Urinary bladder (tissue), 4 donors: ENCODE measurements at places on chromosomes 7 and 10.
A peak's percentile ranks its signal among the peaks of the same experiment; 100 is the strongest.

- DNase-seq, result no peak
Measured at GRCh38 chr7:147485660-147486210, 1104.8 kb upstream of the C7orf33 start.

GRCh38 chr10:90959826-90960225 is 38.9 kb upstream of the ANKRD1 start:
- no peak for DNase-seq

GRCh38 chr10:93815304-93816096 is 57.8 kb downstream of the LGI1 start:
- no peak for DNase-seq

DNA sequence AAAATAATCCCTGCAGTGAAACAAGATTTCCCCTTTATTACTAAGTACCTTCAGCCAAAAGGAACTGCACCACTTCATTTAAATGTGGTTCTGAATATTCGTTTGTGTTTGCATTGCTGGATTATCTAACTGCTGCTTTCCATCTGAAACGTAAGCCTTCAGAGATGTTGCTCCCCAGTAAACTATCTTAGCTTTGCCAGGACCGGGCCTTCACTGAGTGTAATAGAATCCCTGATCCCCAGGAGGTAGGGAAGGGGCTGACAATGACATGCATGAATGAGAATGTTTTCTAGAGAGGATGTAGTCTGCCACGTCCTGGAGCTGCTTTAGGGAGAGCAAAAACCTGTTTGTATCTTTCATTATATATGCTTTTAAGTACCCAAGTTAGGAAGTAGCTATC is 19.5 kb upstream of the INSYN2A start:
- DNase-seq, result no peak

GRCh38 chr7:104625956-104626355 is 297.6 kb downstream of the LHFPL3 start:
- no peak for DNase-seq

DNA sequence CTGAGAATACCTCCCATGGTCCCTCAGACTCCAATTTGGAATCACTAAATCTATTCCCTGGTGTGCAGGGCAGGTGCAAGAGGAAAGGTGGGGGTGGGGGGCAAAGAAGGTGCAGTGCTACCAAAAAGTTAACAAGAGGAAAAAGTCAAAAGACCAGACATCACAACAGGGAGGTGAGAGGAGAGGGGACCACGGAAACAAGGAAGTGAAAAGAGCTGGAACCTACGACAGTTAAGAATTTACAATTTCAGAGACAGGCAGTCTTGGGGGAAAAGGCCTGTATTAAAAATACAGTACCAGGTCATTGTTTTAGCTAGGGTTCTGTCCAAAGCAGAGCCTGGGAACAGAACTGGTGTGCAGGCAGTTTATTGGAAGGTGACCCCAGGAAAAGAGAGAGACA is 14.6 kb downstream of the ITGB1 start:
- no peak for DNase-seq

GRCh38 chr10:132272231-132272971 is 35.3 kb downstream of the STK32C start:
- no peak for DNase-seq

DNA sequence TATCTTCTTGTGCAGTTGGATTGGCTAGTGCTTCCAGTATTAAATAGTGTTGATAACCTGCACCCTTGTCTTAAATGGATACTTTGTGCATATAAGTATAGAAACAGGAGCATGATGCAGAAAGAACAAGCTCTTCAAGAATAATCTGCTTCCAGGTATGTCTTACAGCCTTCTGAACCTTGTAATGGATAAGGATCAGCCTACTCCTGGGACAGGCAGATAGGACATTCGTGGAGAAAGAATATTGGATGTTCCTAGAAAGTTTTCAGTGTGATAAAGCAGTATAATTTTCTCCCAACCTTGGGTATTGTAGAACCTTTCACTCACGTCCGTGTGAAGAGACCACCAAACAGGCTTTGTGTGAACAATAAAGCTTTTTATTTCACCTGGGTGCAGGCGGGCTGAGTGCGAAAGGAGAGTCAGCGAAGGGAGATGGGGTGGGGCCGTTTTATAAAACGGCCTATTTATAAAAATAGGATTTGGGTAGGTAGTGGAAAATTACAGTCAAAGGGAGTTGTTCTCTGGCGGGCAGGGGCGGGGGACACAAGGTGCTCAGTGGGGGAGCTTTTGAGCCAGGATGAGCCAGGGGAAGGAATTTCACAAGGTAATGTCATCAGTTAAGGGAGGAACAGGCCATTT is 27.2 kb downstream of the C1GALT1 start:
- no peak for DNase-seq

DNA sequence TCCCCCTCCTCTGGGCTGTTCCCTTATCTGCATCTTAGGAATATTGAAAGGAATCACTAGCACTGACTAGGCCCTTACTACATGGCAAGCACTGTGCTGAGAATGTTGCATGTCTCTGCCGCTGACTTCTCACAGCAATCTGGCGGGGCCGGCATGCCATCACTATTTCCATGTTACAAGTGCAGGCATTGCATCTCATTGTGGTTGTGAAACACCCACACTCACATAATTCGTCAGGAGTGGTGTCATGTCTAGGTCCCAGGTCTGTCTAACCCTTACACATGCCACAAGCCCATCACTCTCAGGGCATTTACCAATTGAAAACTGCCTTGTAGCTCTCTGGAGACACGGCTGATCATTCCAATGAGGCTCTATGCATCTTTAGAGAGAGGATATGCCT is 8.5 kb upstream of the IL2RA start:
- DNase-seq, result no peak

GRCh38 chr7:32316839-32317238 is 173.3 kb downstream of the LSM5 start:
- no peak for DNase-seq

GRCh38 chr7:138006106-138006505 is 4.2 kb upstream of the CREB3L2 start:
- DNase-seq, result no peak

GRCh38 chr10:45058992-45059561 is 58.4 kb downstream of the ZNF22 start:
- no peak for DNase-seq

DNA sequence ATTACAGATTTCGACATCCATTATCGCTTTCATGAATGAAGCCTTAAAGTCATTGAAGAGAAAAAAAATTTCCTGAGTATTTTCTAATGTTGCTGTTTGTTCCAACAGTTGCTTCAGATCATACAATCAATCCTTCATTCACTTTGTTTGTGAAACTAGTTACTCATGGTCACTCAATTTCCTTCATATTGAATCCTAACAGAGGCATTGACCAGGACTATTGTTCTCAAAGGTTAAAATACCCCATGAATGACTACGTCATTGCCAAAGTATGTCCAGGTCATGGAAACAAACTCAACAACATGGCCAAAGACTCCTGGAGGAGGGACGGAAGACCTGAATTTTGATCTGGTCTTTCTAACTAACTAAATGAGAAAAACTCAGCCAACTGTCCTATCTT is 54.0 kb upstream of the ABCB5 start:
- DNase-seq, result no peak

- DNase-seq, result no peak
Measured at GRCh38 chr10:133379152-133379800, at the start of gene PAOX. PAOX (plus strand) TSS chr10:133379262; CDS start chr10:133379317, 55 bp downstream.

GRCh38 chr10:104340111-104340526 is 1.9 kb upstream of the ITPRIP start:
- DNase-seq, result no peak

DNA sequence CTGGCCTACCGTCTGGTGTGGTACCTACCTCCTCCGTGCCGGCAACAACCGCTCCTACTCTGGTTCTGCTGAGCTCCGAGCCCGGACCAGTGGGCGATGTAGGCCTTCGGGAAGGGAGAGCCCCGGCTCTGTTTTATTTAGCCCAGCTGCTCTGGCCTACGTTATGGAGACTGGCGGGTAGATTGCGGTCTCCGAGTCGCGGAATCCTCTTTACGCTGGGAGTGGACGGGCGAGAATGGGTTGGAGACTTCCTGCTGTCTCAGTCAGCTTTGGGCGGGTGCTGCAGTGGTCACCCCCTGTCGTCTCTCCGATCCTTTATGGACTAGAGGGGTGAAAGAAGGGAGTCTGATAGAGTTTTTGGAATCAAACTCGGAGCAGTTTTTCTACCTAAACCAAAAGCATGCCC is 406 bp downstream of the CBLL1 start:
- no peak for DNase-seq

GRCh38 chr7:82506702-82507101 is 63.1 kb upstream of the CACNA2D1 start:
- no peak for DNase-seq

DNA sequence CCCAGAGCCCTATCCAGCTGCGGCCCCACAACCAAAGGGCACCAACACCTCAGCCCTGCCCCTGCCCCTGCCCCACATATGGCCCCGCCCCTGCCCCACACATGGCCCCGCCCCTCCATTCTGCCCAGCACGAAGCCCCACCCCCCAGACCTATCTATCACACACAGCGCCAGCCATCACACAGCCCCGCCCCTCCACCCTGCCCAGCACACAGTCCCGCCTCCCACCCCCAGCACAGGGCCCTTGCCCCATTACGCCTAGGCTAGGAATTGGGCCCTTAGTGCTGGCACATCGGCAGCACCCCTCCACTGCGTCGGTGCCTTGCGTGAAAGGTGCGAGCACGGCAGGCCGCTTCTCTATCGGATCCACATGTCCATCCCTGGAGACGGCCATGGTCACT is 126.8 kb downstream of the MAD1L1 start:
- no peak for DNase-seq

DNA sequence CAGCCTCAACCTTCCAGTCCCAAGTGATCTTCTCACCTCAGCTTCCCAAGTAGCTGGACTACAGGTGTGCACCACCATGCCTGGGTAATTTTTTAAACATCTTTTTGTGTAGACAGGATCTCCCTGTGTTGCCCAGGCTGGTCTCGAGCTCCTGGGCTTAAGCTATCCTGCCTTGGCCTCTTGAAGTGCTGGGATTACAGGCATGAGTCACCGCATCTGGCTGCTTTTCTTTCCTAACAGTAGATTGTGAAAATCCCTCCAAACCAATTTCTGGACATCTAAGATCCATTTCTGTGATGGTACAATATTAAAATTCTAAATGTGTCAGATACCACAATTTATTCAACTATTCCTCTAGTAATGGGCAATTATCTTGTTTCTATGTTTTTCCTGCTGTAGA is 38.7 kb downstream of the RAB18 start:
- no peak for DNase-seq

GRCh38 chr7:148537435-148537834 is 53.1 kb upstream of the C7orf33 start:
- DNase-seq, result no peak

DNA sequence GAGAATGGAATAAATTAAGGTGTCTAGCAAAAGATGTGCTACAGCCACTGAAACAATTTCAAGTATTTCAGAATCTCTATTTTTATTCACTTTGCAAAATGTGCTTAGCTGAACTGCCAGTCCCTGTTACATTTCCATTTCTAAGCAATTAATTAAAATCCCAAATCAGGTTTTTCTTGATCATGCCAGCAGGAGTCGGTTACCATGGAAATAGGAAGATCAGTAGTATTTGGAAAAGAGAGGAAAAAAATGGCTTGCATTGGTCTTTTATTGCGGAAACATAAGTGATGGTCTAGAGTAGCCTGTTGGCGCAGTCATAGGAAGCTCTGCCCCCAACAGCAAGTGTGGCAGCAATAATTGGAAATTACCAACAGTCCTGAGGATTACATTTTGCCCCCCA is 867.1 kb downstream of the GATA3 start:
- no peak for DNase-seq

- peak; percentile 67 for DNase-seq
Measured at GRCh38 chr7:101099969-101100781, 14.9 kb downstream of the TRIM56 start.

DNA sequence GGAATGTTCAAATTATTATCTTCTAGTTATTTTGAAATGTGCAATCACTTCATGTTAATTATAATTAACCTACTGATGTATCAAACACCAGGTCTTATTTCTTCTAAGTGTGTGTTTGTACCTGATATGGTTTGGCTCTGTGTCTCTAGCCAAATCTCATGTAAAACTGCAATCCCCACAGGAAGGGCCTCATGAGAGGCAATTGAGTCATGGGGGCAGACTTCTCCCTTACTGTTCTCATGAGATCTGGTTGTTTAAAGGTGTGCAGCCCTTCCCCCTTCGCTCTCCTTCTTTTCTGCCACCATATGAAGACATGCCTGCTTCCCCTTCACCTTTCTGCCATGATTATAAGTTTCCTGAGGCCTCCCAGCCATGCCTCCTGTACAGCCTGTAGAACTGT is 18.6 kb upstream of the PRKCQ start:
- DNase-seq, result no peak

- DNase-seq, result no peak
Measured at GRCh38 chr10:341081-341740, 206.0 kb downstream of the ZMYND11 start.

GRCh38 chr10:28151636-28152035 is 151.2 kb downstream of the MPP7 start:
- DNase-seq, result no peak

- DNase-seq, result no peak
Measured at GRCh38 chr7:30322271-30323005, 38.0 kb downstream of the ZNRF2 start.

DNA sequence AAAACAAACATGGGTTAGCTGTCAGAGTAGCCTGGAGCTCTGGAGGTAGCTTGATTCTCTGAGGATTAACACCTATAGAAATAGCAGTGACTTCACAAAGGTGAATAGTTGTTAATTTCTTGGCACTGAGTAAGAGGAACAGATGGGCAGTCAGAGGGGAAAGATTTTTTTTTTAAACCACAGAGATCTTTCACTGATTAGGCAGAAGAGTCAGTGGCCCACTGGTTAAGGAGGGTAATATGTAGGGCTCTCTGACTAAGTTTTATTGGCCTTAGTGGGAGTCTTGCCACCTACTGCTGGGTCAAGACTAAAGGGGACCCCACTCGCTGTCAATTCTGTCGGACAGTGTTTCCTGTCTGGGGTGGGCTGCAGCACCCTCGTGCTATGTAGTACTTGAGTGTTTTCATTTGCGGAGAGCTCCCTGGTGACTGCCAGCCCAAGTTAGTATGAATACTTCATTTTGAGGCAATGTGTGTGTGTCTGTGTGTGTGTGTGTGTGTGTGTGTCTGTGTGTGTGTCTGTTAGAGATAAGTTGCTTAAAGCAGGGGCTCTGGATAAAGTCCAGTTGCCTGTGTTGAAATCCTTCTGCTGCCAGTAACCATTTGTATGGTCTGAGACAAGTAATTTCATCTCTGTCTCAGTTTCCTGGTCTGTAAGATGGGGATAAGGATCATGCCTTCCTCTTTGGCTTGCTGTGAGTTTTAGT is 145.2 kb downstream of the ARID5B start:
- no peak for DNase-seq
